ENCODE measurements at places on chromosomes 6 and 20. TPM values are rescaled to one million over a fixed set of nuclear protein-coding genes. Genes with fewer than 3 reads are reported as not detected.

DNA sequence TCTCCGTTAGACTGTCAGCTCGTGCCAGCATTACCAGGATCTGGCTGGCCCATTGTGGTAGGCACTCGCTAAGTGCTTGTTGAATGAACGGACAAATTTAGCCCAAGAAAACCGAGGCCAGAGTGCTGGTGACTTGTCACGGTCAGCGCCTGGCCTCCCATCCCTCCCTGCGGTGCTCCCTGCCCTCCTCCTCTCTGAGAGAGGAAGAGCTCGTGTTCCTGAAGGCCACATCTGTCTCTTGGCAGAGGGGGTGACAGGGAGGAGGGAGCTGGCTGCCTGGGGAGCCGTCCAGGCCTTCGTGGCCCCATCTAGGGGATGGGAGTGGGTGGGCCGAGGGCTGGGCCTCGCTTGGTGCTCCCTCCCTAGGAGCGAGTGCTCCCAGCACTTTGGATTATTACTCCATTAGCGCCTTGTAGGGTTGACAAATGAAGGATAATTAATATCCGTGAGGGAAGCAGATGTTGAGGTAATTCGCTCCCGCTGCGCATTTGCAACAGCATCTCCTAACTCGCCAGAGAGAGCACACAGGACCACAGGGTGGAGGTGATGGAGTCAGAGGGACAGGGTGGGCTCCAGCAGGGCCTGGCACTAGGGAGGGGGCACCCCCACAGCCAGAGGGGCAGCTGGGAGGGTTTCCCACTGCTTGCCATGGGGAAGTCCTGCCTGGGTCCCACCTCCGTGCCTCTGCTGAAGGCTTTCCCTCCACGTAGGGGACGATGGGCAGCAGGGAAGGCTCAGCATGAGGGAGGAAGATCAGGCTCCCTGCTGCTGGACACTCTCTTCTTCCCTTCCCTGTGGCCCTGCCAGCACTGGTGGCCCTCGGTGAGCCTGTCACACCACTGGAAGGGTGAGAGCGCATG is 37.0 kb downstream of the VSTM2L start:
- peak; percentile 25 for DNase-seq

DNA sequence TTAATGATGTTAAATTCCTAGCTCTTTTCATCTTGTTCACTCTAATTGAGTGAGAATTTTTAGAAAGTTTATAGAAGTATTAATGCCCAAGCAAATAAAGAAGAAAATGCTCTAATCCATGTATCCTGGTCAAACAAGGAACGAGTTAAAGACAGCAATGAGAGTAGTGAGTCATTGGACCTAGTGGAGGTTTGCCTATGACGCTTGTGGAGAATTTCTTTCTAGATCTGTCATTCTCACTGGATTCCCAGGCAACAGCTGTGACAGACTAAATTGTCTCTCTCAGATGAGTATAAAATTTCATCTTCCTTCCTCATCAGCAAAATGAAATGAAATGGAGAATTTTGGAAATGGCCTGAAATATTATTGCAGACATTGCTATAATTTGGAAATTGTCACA is 127.9 kb downstream of the COL19A1 start:
- DNase-seq = no peak

GRCh38 chr6:158356586-158357546 is 44.6 kb downstream of the TULP4 start:
- no peak for DNase-seq

DNA sequence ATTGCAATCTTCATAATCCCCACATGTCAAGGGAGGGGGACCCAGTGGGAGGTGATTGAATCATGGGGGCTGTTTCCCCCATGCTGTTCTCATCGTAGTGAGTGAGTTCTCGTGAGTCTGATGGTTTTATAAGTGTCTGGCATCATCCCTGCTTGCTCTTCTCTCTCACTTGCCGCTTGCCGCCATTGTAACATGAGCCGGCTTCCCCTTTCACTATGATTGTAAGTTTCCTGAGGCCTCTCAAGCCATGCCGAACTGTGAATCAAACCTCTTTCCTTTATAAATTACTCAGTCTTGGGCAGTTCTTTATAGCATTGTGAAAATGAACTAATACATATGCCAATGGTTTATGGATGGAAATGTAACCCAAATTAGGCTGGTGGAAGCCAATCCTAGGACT is 109.4 kb upstream of the AKAP12 start:
- no peak for DNase-seq

- DNase-seq = no peak
Measured at GRCh38 chr20:58700121-58700821, 7.7 kb downstream of the NPEPL1 start.

DNA sequence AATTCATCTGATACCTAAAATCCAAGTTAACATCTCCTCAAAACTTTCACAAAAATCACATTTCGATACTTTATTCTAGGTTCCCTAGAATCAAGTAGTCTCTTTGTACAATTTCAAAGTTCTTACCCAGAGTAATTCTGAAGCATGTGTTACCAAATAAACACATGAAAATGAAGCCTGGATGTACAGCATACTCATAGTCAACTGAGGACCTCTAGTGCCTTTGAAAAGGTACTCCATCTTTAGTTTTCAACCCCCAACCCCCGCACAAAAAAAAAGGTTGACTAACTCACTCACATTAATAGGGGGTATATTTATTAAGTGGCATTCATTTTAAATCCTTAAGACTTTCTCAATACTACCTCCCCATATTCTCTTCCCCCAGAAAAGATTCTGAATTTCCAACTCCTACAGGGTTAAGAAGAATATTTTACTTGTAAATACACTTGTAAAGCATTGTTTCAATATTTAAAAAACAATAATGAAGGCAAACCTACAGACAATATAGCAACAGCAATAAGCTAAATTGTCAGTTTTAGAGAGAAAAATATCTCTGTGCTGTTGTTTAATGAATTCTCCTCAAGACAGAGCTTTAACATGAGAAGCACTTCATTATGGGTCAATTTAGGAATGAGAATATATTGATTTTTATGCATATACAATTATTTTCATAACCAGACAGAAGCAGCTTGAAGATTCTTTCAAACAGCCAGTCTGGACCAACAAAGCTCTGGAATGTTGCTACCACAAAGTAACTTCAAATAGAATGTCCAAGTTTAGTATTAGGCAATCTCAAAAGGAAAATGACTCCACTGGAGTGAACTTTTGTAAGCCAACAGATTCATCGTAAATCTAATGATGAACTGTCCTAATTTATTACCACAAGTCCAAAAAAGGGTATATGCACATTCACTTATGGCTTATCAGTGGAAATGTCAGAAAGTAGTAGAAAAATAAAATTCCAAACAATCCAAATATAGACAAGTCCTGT is 3.3 kb downstream of the PLN start:
- DNase-seq = no peak

DNA sequence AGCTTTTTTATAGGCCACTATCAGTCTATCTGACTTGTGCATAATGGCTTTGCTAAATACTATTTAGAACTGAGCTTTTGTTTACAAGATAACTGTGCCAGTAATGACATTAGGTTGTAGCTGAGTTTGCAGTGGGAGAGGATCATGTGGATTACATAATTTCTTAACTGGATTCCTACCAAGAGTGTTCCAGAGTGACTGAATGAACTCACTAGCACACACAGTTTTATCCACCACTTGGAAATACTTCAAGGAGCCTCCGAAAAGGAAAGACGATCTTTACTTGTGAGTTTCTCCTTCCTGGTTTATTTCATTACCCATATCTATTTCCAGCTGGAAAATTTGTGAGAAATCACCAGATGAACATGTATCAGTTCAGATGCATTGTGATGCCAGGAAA is 10.9 kb upstream of the SYNE1 start:
- no peak for DNase-seq

DNA sequence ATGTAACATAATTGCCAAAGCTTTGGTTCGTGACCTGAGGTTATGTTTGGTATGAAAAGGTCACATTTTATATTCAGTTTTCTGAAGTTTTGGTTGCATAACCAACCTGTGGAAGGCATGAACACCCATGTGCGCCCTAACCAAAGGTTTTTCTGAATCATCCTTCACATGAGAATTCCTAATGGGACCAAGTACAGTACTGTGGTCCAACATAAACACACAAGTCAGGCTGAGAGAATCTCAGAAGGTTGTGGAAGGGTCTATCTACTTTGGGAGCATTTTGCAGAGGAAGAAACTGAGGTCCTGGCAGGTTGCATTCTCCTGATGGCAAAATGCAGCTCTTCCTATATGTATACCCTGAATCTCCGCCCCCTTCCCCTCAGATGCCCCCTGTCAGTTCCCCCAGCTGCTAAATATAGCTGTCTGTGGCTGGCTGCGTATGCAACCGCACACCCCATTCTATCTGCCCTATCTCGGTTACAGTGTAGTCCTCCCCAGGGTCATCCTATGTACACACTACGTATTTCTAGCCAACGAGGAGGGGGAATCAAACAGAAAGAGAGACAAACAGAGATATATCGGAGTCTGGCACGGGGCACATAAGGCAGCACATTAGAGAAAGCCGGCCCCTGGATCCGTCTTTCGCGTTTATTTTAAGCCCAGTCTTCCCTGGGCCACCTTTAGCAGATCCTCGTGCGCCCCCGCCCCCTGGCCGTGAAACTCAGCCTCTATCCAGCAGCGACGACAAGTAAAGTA is 547 bp upstream of the ESR1 start:
- DNase-seq = no peak

DNA sequence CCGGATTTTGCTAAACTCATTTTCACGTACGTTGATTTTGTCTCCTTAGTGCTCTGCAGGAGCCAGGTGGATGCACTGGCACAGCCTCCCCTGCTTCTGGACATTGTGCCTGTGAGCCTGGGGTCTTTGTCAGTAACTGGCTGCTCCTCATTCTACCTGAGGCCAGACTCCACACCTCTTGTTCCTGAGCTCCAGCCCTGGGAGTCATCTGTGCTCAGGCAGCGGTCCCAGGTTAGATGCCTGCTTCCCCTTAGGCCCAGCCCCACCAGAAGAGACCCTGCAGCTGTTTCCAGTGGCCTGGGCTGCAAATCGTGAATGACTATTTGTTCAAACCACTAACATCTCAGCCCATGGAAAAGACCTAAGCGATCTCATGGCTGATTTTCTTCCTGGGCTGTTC is 129.1 kb downstream of the ERMARD start:
- DNase-seq = no peak

GRCh38 chr6:137370871-137371633 is 123.1 kb downstream of the OLIG3 start:
- no peak for DNase-seq

DNA sequence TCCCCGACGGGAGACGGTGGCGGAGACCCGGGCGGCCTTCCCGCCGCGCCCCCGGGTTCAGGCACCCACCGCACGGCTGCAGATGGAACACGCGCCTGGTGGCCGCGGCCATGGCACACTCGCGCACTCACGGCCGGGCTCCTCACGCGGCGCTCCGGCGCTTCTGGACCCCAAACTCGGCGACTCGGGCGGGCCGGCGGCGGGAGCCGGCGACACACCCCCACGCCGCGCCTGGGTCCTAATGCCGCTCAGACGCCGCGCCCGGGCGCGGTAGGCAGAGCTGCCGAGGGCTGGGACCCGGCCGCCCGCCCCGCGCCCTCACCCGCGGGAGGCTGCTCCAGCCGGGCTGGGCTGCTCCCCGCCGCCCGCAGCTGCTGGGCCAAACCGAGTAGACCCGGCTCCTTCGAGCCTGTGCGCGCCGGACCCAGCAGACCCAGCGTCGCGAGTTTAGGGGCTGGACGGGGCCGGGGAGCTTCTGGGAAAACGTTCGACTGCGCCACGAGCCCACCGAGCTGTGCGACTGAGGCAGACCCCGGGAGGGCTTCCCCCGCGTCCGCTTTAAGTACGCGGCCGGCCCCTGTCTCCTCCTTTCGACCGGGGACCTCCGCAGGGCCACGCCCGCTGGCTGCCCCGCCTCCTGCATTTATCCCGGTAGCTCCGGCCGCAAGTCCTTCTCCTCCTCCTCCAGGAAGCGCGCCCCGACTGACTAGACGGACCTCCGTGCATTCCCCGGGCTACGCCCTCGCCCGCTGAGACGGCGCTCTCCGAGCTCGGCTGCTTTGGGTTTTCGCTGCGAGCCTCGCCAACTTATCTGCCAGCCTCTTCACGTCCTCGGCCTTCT is at the start of gene SLC4A11:
Gene SLC4A11, minus strand, starts transcription at position 165 of the 841 bp plus-strand sequence. Its CDS starts 53 bp downstream, at position 112.
- no peak for DNase-seq

- DNase-seq = no peak
Measured at GRCh38 chr6:116267836-116268588, 11.7 kb downstream of the TSPYL1 start.

- DNase-seq = no peak
Measured at GRCh38 chr6:51830666-51831065, 256.7 kb downstream of the PKHD1 start.

- DNase-seq = no peak
Measured at GRCh38 chr6:15243910-15244619, 1.8 kb upstream of the JARID2 start.

DNA sequence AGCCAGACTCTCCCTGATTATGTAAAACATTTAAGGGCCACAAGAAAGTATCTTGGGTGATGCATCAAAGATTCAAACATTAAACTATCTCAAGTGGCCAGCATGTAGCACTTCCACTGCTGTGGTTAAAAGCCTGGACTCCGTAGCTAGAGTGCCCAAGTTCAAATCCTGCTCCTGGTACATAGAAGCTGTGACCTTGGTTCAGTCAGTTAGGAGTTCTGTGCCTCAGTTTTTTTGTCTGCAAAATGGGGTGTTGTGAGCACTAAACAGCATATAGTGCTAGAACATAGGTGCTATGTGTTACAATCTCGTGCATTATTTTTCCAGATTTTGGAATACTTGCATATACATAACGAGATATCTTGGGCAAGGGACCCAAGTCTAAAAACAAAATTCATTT is 68.7 kb downstream of the PSMG4 start:
- no peak for DNase-seq

GRCh38 chr6:118706702-118707101 is 55.3 kb upstream of the CEP85L start:
- DNase-seq = no peak

- no peak for DNase-seq
Measured at GRCh38 chr20:48897305-48898010, 24.1 kb upstream of the ARFGEF2 start.

DNA sequence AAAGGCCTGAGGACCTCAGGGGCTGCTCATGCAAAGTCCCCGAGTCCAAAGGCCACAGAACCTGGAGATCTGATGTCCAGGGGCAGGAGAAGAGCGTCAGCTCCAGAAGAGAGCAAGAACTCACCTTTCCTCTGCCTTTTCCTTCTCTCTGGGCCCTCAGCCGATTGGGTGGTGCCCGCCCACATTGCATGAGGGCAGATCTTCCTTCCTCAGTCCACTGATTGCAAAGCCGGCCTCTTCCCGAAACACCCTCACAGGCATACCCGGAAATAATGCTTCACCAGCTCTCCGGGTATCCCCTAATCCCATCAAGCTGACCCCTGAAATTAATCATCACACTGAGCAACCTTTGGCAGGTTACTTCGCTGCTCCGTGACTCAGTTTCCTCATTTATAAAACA is 33.4 kb downstream of the SPDEF start:
- no peak for DNase-seq

Gene TPD52L1
- total RNA-seq = 27.2 TPM

Gene IL20RA
- 49.2 TPM for total RNA-seq

Gene ZNF334
- 18.7 TPM for total RNA-seq

Gene KIAA1586
- total RNA-seq = 8.8 TPM

Gene BTN1A1
- not detected for total RNA-seq

Gene SMOC2
- 67.2 TPM for total RNA-seq

Gene HCRTR2
- not detected for total RNA-seq

Gene OPRM1
- total RNA-seq = not detected

Gene TBX18
- total RNA-seq = 17.0 TPM

Gene SLC52A3
- total RNA-seq = 7.2 TPM
